Fibroblast of skin of right quadriceps (primary cell): ENCODE measurements at places on chromosomes 7 and 10.

GRCh38 chr7:68088879-68089278, 1092.2 kb downstream of the TYW1 start:
- no peak for DNase-seq

DNA sequence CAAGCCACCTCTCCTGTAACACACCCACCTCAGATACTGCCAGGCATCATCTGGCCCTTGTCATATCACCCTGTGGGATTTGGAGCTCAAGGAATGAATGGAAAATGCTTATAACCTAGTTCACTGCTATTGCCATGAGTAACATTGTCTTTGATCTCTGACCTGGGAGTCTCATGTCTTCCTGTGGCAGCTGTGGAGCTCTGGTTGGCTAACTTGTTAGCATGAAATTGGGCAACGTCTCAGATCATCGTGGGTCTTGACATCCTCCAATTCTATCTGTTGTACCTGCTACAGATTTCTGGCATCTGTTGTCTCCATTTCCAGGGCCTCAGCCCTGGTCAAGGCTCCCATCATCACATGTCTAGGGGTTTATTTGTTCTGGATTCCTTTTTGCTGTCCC, 2.2 kb upstream of the TMEM270 start:
- DNase-seq = no peak

- no peak for DNase-seq
These were observed 2.4 kb downstream of the PTF1A start for GRCh38 chr10:23194471-23194965.

- peak; percentile 64 for DNase-seq
These were observed 8.7 kb upstream of the LIPM start for GRCh38 chr10:88793712-88794299.

GRCh38 chr10:113618338-113618737, 45.5 kb downstream of the NRAP start:
- no peak for DNase-seq

- no peak for DNase-seq
These were observed 50.8 kb downstream of the CXCL12 start for GRCh38 chr10:44334091-44334490.

DNA sequence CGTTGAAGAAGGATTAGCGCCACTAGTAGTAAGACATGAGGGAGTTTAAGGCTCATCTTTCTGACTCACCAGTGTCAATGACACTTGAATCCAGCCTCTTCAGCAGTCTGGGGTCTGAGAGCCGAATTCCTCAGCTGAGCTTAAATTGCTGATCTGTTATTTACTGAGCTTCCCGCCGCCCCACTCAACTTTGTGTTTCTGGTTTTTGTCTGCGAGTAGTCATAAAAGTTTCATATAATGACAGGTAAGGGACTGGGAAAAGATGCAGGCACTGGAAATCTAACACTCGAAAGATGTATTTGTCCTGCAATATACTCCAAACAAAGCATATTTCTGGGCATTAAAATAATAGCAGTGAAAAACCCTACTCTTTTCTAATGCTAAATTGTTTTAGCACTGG, 51.2 kb upstream of the RELN start:
- no peak for DNase-seq
